ENCODE measurements at places on chromosomes 2 and 18.

- H3K27ac ChIP-seq, result no peak overlapping the region
- H3K36me3 ChIP-seq, result peaks cover 34% of the 10 kb centered on the region
- H3K4me3 ChIP-seq, result no peak overlapping the region
- H3K4me1 ChIP-seq, result peaks cover 5% of the 10 kb centered on the region
- DNase-seq, result no peak
Observed at GRCh38 chr18:76353500-76353899, 141.5 kb downstream of the ZNF516 start.

DNA sequence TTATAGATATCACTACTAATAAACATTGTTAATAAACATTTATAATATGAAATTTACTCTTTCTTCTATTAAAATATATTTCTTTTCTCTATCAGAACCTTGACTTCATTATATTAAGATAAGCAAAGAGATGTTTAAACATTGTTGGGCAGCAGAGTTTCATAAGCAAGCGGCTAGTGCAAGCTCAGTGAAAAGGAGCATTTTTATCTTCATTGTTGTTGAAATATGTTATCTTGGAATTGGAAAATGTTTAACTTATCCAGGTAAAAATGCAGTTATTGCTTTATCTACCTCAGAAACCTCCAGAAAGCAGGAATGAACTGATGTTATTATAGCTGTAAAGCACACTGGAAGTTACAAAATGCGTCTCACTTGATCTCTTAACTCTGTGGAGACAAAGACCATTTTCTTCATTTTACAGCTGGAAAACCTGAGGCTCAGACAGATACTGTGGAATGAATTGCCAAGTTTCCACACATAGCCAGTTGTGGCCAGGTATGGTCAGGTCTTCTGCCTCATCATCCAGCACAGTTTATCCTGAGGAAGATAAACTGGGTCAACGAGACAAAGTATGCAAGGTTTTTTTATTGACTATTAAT is 934.6 kb upstream of the FAM98A start:
- H3K36me3 ChIP-seq, result no peaks in the 10 kb centered on the region
- H3K27ac ChIP-seq, result no peak overlapping the region
- DNase-seq, result no peak
- peaks cover 13% of the 10 kb centered on the region for H3K4me1 ChIP-seq
- no peak overlapping the region for H3K4me3 ChIP-seq

GRCh38 chr2:3285901-3286645 is 91.5 kb downstream of the EIPR1 start:
- H3K4me1 ChIP-seq, result peaks cover 20% of the 10 kb centered on the region
- DNase-seq, result no peak

- H3K27me3 ChIP-seq, result no peaks in the 10 kb centered on the region
- H3K4me1 ChIP-seq, result peaks cover 11% of the 10 kb centered on the region
- no peaks in the 10 kb centered on the region for H3K36me3 ChIP-seq
- no peak overlapping the region for H3K27ac ChIP-seq
- H3K4me3 ChIP-seq, result no peak overlapping the region
Observed at GRCh38 chr2:144201868-144202468, 318.0 kb downstream of the ZEB2 start.
